DMS79 (cell line): ENCODE measurements at places on chromosomes 7 and 10.

DNA sequence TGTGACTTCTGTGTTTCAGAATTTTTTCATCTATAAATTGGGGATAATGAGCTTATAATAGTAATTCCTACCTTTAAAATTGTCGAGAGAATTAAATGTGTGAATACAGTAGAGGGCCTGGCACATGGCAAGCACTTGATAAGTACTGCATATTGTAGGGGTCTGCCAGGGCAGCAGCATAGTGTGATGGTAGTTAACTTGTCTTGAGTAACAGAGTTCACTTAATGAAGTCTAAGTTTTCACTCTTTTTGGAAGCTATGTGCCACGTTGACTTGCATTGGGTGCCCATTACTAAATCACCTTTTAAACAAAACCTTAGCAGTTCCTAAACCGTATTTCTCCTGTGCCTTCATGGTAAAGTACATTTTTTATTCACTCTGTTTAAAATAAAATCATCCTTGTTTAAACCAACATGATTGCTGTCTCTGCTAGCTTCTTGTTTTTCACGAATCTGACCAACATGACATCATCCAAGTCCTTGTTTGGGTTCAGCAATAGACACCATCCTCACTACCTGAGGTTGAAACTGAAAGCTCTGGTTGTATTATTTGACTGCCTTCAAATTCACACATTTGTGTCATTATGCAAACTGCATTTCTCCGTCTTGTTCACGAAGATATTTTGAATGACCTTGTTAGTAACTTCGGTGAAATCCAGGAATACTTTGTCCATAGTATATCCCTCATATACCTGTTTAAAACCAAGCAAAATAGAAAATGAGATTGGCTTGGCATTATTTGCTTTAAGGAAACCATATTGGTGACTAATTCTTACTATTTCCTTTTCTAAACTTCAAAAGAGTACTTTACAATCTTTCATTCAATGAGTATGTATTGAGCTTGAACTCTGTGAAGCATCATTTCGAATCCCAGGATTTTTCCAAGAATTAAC lies 340.2 kb downstream of the SUGCT start:
- no peak for DNase-seq

GRCh38 chr7:132577206-132578049 lies 1.2 kb upstream of the PLXNA4 start:
- peak; percentile 46 for DNase-seq

- DNase-seq, result no peak
Observed at GRCh38 chr7:26449175-26450165, 157.8 kb downstream of the SNX10 start.

GRCh38 chr10:101880232-101880573 lies 36.6 kb upstream of the KCNIP2 start:
- DNase-seq, result no peak

DNA sequence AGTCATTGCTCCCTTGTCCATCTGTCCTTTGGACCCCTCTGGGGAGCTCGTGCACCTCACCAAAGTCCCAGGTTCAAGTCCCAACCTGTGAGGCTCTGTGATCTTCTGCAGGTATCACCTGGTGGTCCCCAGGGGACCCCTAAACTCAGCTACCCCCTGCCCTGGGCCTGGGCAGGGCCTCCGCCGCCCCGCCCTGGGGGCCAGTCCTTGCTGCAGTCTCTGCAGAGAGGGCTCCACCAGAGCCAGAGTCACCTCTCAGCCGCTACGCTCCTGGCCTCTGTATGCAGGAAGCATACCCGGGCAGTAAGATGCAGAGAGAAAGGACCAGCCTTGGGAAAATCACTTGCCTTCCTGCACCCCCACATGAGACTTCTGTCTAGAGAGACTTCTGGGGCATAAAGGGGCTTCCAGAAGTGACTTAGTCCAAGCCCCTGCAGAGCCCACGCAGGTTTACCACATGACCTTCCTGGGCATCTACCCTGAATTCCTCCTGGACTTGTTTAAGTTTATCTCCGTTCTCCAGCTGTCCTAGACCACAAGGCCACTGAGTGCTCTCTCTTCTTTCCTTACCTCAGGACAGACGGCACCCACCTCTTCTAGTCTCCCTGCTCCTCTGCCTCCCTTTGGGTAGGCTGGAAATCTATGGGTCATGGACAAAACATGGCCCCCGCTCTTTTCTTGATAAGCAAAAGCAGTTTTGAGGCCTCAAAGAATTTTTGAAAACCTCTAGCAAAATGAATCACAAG lies 21.2 kb downstream of the CALML5 start:
- no peak for DNase-seq

GRCh38 chr10:69567920-69568319 lies 5.3 kb downstream of the NEUROG3 start:
- no peak for DNase-seq

DNA sequence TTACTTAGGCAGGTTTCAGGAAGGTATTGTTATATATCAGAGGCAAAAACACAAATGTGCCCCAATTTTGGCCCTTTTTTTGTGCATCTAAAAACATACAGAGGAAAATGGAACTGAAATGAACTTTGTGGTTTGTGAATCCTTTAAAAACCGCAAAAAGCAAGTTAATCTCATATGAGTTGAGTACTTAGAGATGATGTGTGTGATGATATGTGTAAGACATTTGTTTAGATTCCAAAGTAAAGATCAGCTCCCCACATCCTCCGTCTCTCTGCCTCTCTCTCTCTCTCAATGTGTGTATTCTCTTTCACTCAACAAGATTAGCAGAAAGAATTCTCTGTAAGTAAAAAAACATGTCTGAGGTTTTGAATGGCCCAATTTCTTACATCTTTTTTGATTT lies 201.9 kb downstream of the MALRD1 start:
- no peak for DNase-seq

DNA sequence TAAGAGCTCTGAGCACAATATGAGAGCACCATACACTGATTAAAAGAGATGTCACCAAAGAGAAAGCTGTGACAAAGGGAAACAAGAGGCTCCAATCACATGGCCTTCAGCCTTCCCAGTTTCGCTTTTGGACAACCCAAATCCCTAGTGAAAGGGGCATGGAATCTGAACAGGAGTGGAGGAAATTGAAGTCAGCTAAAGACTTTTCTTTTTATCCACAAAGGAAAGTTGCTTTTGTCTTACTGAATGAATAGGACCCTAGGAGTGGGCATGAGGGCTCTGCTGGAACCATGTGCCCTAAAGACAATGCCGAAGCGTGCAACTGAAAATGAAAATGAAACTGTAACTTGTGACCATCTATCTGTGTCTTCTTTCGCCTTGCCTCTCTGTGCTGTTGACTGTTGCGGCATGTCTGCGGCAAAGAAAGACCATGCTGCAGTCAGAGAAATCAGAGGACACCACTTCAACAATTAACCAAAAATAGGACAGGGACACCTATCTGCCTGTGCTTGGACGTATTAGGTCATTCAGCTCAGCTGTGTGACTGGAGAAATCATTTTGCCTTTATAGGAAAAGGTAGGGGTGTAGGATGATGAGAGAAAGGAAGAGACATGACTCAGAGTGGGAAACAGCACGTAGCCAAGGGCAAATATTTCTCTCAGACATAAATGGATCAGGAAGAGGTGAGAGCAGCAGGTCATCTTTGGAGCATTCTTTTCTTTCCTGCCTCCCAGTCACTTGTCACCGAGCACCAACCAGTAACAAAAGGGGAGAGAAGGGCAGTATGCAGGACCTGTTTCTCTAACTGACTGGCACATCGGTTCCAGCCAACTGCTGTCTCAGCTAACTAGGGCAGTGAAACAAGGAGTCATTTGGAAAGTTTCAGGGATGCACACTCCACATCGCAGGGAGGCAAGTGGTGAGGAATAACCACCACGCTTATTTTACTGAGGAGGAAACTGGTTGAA lies 12.3 kb downstream of the CAV2 start:
- DNase-seq, result no peak

DNA sequence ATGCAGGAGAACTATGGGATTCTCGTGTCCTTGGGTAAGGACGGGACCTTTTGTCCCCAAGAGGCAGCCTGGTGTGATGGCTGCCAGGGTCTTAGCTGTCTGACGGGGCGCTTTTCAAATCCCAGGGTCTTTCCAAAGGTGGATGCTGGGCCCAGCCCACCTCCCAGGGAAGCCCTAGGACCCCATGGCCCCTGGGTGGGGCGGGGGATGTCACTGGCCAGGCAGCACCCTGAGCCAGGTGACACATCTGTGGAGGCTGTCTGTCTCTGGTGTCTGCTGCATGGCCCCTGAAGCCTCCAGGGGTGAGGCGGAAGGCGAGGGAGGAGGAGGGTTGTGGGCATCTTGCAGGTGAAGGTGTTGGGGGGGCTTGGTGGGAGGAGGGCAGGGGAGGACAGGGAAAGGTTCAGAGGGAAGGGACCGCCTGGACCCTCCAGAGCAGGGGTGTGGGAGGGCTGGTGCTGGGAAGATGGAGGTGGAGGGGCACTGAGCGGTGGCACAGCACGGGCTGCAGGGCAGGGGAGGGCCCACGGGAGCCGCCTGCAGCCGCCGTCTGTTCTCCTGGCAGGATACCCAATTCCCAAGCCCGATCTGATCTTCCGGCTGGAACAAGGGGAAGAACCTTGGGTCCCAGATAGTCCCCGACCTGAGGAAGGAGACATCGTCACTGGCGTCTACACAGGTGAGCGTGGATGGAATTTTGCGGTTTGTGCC lies 7.0 kb downstream of the ZNF316 start:
- no peak for DNase-seq

DNA sequence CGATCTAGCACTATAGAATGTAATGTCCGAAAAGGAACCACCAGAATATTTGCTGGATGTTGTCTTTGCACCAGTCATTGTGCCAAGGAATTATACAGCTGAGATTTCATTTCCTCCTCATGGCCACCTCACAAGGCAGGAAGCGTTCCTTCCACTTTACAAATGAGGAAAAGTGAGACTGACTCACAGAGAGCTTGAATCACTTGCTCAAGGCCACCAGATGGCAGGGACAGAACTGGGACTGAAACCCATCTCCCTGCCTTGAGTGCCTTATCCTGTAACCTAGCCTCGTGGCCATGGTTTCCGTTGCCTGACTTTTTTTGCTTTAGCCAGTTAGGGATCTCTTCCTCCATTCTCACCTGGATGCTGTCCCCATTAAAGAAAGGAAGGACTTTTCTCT lies 44.7 kb upstream of the PDZD8 start:
- DNase-seq, result no peak

- no peak for DNase-seq
Observed at GRCh38 chr7:126728967-126729366, 523.8 kb downstream of the GRM8 start.

GRCh38 chr7:76040126-76040525 lies 7.7 kb downstream of the STYXL1 start:
- no peak for DNase-seq

- no peak for DNase-seq
Observed at GRCh38 chr10:124676416-124677062, 67.6 kb downstream of the FAM53B start.

- no peak for DNase-seq
Observed at GRCh38 chr10:132229834-132230556, 43.2 kb downstream of the DPYSL4 start.

- DNase-seq, result peak; percentile 98
Observed at GRCh38 chr7:151552352-151553028, 32.8 kb upstream of the RHEB start.

- DNase-seq, result no peak
Observed at GRCh38 chr7:35722054-35722849, 27.3 kb upstream of the HERPUD2 start.

DNA sequence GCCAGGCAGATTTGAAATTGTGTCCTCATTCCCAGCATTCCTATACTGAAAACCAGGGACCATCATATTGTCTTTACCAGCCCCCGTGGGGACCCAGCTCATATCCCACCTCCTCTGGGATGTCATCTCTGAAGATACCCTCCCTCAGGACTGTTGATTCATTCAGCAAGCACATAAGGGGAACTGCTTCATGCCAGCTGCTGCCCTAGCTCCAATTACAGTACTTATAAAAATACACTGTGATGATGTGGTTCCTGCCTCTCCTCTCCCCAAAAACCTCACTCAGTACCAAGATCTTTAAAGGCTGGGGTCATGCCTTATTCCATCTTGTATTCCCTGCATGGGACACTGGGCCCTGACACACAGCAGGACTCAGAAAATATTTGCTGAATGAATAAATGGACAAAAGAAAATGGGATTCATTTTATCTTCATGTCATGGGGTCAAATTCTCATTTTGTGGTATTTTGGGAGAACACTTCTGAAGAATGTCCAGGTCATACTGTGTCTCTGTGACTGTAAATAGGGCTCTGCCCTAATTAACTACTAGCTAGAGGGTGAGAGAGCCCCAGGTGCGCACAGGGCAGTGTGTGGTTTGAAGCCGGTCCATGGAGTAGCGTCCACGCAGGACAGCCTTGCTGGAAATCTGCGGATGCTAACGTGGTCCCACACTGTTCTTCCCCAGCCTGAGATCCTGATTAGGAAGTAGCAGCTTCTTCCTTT lies 29.0 kb upstream of the DAGLB start:
- DNase-seq, result no peak

- DNase-seq, result peak; percentile 65
Observed at GRCh38 chr7:45001138-45001694, 1.2 kb downstream of the CCM2 start.

GRCh38 chr10:60162631-60163030 lies 227.0 kb downstream of the ANK3 start:
- DNase-seq, result no peak

DNA sequence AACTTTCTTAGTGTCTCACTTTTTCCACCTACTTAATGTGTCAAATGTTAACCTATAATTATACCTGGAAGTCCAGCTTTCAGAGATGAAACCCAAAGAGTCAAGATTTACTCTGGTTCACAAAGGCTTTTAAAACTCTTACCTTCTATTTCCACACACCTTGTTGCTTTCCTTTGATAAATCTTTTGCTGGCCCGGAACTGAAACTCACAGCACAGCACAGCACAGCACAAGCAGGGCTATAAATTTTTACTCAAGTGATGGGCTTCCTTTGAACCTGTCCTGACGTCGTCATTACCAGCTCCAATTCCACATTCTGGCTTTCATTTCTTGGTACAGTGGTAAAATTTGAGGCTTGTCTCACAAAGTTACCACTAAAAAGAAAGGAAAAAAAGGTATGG lies 861.0 kb downstream of the SORCS3 start:
- DNase-seq, result no peak

GRCh38 chr7:36100634-36101033 lies 52.4 kb upstream of the EEPD1 start:
- no peak for DNase-seq

GRCh38 chr7:19369182-19369581 lies 224.0 kb upstream of the FERD3L start:
- DNase-seq, result no peak

- DNase-seq, result no peak
Observed at GRCh38 chr10:31659665-31660064, 269.0 kb downstream of the ARHGAP12 start.

GRCh38 chr7:154620141-154620755 lies 382.7 kb downstream of the PAXIP1 start:
- no peak for DNase-seq

GRCh38 chr10:71404503-71405295 lies 8.0 kb downstream of the CDH23 start:
- no peak for DNase-seq
